ENCODE measurements at places on chromosomes 11 and 22. TPM values are rescaled to one million over a fixed set of nuclear protein-coding genes. Genes with fewer than 3 reads are reported as not detected.
A peak's percentile ranks its signal among the peaks of the same experiment; 100 is the strongest.

DNA sequence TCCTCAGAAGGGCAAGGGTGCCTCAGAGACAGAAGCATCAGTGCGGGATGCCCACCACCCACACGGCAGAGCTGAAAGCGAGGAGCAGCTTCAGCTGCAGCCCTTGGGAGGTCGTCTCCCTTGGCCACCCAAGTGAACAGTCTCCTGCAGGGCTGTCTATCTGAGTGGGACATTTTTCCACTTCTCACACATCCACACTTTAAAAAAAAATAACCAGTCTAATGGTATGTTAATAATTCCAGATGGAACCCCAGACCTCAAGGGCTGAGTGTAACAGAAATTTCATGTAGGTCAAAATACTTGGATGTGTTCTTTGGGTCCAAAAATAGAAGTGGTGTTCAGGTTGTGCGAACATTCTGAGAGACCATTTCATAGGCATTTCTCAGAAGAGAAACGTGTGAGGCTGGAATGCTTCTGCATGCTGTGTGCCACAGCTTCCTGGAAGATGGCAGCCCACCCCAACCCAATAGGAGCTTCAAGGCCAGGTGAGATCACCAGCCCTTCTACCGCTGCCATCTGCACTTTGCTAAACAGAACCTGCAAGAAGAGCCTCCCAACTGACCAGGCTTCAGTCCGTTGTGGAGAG, 623.2 kb downstream of the OPCML start:
- DNase-seq, result no peak

GRCh38 chr11:86511086-86511551, 136.4 kb downstream of the CCDC81 start:
- DNase-seq, result no peak

DNA sequence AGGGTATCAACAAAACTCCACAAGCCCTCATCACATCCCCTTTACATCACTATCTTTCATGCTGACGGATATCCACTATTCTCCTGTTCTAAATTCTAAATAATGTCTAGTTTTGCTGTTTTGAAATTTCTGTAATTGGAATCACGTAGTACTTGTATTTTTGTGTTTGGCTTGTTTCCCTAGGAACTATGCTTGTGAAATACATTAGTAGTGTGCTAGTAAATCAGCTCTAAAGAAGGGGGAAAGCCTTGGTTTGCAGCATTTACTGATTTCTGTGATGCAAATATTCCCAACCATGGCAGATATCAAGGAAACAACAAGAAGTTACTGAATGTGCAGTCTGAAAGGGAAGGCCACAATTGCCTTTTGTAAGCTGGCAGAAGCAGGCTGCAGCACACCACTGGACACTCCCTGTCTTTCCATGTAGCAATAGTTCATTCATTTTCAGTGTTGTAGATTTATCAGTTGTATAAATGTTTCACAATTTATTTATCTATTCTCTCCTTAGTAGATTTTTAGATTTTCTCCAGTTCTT, 4.7 kb upstream of the FOLH1 start:
- DNase-seq, result no peak

DNA sequence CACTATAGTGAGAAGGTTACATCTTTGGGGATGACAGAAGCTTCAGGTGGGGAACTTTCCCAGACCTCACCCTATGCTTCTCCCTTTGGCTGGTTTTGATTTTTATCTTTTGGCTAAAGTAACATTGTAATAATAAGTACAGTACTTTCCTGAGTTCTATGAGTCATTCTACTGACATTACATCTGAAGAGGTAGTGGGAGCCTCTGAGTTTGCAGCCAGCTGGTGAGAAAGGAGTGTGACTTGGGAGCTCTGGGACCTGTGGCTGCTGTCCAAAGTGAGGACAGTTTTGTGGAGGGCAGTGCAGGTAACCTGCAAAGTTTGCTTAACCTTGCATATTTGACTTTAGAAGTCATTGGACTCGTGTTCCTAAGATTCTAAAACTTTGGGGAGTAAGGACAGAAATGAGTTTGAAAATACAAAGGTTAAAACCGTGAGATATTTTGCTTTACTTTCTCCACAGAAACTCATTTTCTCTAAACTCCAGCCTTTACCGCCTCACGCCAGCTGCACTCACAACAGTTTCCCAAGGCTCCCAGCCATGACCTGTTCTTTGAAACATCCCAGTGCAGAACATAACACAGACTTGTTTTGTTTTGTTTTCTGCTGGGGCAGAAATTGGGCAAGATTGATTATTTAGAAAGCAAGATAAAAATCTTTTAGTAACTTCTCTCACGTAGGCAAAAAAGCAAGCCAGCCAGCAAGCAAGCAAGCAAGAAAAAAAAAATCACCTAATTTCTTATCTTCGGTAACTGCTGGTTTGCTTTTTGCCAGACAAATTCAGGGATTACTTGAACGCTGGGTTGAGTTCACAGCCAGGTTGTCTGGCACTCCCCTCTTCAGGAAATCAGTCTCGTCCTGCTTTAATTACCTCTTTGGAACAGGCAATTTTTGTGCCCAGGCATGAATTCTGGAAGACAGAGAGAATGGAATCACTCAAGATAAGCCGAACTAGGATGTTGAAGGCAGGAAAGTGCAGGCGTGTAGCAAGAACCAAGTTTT, 478.3 kb upstream of the ISX start:
- DNase-seq, result peak; percentile 14

- DNase-seq, result no peak
Measured at GRCh38 chr11:69878927-69879728, 59.9 kb upstream of the FGF3 start.

- DNase-seq, result no peak
Measured at GRCh38 chr11:26847977-26848376, 126.1 kb upstream of the SLC5A12 start.

- peak; percentile 51 for DNase-seq
Measured at GRCh38 chr11:130674686-130675308, 226.4 kb downstream of the ADAMTS15 start.

DNA sequence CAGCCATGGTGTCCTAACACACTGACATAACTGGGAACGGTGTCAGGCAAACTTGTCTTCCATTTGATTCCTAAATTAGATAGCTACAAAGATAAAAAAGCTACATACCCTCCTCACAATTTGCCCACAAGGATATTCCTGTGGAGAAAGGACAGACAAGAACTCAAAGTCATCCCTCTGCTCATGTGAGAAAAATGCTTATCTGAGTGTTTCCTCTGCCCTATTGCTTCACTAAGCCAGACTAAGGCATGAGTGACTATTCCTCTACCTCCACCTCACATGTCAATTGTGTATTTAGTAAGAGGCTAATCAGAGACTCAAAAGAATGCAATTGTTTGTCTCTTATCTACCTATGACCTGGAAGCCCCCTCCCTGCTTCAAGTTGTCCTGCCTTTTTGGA, 247.7 kb downstream of the DDX10 start:
- no peak for DNase-seq

GRCh38 chr22:29275167-29275566, 7.1 kb downstream of the EWSR1 start:
- DNase-seq, result no peak

DNA sequence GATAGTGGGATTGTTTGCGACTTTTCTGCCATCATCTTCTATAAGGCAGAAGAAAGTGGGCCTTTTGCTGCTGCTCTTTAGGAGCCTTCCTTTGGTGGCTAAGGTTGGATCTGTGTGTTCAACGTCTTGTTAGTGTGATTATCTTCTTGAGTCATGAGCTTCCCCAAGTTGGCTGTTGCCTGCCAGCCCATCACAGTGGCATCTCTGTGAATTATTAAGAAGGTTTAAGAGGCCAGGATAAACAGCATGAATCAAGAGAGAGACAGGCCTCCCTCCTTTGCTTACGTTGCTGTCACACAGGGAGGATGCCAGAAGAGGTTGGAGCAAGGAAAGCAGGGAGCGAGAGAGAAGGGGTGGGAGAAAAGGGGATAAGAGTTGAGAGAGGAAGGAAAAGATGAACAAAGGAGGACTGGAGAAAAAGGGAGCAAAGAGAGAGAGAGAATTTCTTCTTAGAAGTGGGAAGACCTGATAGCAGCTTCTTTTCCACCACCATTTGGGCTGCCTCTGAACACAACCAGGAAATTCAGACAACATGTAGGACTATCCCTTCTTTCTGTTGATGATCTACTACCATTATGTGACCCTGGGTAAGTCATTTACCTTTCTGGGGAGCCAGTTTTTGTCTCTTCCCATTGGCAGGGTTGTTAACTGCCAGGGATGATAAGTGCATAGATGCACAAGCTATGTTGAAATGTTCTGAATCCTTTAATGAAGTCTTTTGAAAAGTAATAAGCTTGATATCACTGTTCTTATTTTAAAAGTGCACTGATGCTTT, 126.5 kb downstream of the NAV2 start:
- no peak for DNase-seq

DNA sequence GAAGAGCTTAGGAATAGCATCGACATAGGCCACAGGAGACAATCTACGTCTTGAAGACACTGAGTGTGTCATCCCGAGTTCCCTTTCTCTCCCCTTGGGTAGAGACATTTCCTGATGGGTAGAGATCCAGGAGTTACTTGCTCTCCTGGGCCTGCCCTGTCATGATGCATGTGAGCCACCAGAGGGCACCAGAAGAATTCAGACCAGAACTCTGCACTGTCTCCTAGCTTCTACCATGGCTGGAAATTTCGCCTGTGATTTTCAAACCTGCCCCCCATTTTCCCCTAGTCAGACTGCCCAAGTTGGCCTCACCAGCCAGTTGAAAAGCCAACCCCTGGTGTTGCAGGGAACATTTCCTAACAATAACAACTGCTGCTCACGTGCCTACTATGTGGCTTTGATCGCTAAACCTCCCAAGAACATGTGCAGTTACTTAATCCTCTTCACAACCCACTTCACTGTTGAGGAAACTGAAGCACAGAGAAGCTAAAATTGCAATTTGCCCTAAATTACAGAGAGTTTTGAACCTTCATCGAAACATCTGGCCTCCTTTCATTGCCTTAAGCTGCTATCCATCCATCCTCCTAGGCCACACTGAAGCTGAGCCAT, 47.2 kb downstream of the C11orf58 start:
- peak; percentile 68 for DNase-seq

DNA sequence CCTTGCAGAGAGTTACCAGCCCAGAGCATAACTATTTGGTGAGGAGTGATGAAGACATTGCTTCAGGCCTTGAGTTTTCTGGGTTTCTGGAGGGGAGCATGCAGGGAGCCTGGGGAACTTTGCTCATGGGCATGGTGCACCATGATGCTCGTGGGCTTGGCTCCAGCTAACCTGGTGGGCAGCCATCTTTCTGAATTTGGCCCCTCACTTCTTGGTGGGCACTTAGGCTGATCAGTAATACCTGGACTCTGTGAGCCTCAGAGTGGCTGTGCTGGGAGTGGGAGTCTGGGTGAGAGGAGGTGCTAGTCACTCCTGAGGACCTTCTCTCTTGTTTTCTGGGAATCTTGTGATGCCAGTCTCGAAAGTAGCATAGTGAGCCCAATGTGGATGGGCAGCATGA, 30.6 kb downstream of the AMPD3 start:
- DNase-seq, result no peak

DNA sequence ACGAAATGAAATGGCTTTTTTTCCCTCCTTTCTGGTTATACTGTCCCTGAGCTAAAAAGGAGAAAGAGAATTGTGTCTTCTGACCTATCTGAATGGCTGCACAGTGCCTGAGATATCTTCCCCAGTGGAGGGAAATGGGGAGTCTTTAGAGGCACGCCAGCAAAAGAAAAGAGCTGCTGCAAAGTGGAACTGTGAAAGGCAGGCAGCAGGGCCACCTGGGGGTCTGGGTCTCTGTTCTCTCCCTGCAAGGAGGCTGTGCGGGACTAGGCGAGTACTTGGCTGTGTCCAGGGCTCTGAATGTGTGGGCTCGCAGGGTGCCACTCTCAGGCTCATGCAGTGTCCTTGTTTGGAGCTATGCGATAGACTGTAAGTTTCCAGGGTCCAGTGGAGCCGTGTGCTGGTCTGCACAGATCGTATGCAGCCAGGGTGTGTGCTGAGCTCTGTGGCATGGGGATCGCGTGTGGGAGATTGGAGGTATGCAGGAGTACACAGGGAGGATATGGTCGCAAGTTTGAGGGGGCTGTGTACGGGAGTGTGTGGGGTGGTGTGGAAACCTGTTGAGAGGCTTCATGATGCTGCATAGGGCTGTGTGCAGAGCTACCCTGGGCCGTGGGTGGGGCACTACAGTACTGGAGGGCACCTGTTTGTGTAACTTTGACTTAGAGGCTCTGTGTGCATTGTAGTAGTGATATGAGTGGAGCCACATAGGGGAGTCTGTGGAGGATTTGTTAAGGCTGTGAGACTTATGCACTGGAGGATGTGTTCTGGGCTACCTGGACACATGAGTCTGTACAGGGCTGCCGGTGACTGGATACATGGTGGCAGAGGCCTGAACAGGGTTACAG, 70.1 kb upstream of the OLFML1 start:
- no peak for DNase-seq

DNA sequence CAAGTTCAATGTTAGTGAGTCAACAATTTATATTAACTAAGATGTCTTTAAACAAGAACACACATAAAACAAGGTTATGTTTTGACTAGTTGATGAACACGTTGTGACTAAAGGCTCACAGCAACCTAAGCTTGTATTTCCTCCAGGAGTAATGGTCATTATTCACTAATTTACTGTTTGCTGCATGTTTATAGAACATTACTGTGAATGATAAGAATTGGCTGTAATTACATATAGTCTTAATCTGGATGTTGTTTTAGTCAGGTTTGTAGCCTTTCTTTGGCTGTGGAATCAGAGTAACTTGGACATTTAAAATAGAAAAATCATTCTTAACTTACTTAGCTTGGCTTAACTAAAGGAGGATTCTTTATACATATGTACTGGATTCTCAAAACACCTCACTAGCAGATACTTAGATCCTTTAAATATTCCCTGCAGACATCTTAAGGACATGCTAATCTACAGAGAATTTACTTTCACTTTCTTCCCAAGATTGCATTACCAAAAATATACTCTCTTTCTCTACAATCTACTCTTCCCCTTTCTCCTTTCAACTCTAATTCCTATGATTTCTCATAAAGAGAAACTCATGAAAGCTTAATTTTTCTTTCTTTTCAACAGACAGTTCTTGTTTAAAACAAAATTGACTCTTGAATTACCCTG, 319.7 kb upstream of the CTSC start:
- DNase-seq, result no peak

DNA sequence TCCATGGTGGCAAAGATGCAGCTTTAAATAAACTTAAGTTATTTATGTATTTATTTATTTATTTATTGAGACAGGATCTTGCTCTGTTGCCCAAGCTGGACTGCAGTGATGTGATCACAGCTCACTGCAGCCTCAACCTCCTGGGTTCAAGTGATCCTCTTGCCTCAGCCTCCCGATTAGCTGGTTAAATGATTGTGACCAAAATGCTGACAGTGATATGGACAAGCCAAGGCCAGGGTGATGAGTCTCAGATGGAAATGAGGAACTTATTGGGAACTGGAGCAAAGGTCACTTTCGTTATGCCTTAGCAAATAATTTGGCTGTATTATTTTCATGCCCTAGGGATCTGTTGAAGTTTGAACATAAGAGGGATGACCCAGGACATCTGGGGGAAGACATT, 9.3 kb upstream of the LRP5 start:
- DNase-seq, result no peak

GRCh38 chr22:20863366-20863765, 4.6 kb downstream of the SNAP29 start:
- DNase-seq, result no peak

- DNase-seq, result peak; percentile 67
Measured at GRCh38 chr11:43130616-43131015, 181.2 kb upstream of the API5 start.

KRTAP5-11 gene
- polyA plus RNA-seq, result not detected

ENTHD1 gene
- not detected for polyA plus RNA-seq

CBX6 gene
- 49.6 TPM for polyA plus RNA-seq

NNMT gene
- polyA plus RNA-seq, result 36.9 TPM

RBM7 gene
- polyA plus RNA-seq, result 26.8 TPM

P2RX6 gene
- 13.8 TPM for polyA plus RNA-seq

CASP5 gene
- not detected for polyA plus RNA-seq

BCL2L13 gene
- polyA plus RNA-seq, result 50.0 TPM

TMPRSS4 gene
- 0.96 TPM for polyA plus RNA-seq

HEPHL1 gene
- polyA plus RNA-seq, result 0.03 TPM

MS4A6E gene
- not detected for polyA plus RNA-seq

All from muscle of back (tissue), 13 donors.